ENCODE measurements at places on chromosomes 5 and 9.
A peak's percentile ranks its signal among the peaks of the same experiment; 100 is the strongest.

DNA sequence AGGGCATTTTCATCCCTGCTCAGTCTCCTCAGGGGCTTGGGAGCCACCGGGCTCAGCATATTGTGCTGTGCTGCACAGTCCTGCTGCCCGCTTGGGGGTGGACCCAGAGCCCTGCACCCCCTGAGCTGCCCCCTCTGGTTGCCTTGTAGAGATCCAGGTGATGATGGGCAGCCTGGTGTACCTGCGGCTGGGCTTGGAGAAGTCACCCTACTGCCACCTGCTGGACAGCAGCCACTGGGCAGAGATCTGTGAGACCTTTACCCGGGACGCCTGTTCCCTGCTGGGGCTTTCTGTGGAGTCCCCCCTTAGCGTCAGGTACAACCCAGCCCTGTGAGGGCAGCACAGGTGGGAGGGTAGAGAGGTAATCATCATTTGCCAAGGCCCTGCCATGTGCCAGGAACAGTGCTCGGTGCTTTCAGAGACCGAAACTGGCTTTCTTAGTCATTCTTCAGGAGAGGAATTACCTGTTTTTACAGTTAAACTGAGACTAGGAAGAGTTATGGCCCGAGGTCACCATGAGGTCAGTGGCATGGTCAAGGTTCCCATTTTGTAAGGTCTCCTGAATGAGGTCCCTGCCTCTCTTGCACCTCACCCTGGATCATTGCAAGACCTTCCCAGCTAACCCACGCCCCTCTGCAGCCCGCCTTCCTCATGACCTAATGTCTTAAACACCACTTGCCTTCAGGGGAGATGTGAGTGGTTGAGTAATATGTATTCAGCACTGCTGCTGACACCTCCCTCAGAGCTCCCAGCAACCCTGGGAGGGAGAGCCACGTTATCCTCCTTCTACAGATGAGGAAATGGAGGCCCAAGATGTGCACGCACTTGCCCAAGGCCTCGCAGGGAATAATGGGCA, 7.5 kb downstream of the NHP2 start:
- DNase-seq: peak; percentile 66

DNA sequence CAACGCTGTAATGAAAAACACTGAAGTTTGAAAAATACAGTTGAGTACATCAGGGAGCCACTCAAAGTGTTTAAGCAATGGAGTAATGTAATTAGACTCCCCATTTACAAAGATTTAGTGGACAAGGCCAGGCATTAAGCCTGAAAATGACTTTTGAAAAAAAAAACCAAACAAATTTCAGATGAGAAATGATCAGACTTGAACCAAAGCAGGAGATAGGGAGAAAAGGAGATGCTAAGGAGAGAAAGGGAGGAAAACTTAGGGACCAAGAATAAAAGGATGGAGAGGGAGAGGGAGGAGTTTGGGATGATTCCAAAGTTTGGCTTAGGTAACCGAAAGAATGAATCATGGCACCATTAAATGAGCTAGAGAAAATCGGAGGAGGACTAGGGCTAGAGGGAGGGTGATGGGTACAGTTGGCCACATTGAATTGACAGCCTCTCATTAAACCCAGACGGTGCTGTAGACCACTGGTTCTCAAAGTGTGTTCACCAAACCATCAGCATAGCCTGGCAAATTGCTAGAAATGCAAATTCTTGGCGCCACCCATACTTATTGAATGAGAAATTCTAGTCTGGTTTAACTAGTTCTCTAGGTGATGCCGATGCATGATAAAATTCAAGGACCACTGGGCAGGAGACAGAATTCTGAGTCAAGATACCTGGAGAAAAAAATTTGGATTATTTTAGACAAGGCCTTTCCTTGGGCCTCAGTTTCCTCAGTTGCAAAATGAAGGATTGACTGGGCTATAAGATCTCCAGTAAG, 6.2 kb upstream of the CPEB4 start:
- no peak for DNase-seq

GRCh38 chr5:162769019-162769418, 668.4 kb upstream of the CCNG1 start:
- no peak for DNase-seq

DNA sequence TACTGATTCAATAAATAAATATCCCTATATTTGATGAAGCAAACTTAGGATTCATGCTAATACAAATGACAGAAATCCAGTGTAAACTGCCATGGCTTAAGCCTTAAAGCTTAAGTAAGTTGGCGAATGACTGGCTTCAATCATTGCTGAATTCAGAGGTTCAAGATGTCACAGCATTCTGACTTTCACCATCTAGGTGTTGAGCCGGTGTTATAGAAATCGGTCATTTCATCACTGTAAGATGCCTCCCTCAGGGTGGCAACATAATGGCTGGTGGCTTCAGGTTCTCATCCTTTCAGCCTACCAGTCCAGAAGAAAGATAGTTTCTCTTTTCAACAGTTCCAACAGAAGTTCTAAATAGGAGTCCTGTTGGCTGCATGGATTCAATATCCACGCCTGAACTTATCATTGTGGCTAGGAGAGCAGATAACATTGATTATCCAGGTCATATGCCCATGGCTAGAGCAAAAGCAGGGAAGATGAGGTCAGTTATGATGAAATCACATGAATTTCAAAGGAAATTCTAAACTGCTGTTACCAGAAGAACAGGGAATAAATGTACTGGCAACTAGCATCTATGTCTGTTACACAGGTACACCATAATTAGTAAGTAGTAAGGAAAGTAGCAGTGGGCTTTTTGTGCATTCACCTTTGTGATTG, 364.3 kb downstream of the ARRDC3 start:
- no peak for DNase-seq

- DNase-seq: no peak
These were observed 78.3 kb upstream of the ANKRD55 start for GRCh38 chr5:56311306-56311905.

GRCh38 chr9:14627513-14627912, 65.7 kb downstream of the ZDHHC21 start:
- DNase-seq: peak; percentile 15

GRCh38 chr5:22938362-22938761, 85.2 kb upstream of the CDH12 start:
- no peak for DNase-seq

GRCh38 chr9:33349743-33350142, 52.6 kb downstream of the AQP7 start:
- no peak for DNase-seq

GRCh38 chr5:162801235-162801634, 636.2 kb upstream of the CCNG1 start:
- no peak for DNase-seq

GRCh38 chr9:98321269-98321668, 65.8 kb upstream of the TBC1D2 start:
- no peak for DNase-seq

GRCh38 chr5:173435447-173435846, 107.2 kb upstream of the STC2 start:
- DNase-seq: no peak

DNA sequence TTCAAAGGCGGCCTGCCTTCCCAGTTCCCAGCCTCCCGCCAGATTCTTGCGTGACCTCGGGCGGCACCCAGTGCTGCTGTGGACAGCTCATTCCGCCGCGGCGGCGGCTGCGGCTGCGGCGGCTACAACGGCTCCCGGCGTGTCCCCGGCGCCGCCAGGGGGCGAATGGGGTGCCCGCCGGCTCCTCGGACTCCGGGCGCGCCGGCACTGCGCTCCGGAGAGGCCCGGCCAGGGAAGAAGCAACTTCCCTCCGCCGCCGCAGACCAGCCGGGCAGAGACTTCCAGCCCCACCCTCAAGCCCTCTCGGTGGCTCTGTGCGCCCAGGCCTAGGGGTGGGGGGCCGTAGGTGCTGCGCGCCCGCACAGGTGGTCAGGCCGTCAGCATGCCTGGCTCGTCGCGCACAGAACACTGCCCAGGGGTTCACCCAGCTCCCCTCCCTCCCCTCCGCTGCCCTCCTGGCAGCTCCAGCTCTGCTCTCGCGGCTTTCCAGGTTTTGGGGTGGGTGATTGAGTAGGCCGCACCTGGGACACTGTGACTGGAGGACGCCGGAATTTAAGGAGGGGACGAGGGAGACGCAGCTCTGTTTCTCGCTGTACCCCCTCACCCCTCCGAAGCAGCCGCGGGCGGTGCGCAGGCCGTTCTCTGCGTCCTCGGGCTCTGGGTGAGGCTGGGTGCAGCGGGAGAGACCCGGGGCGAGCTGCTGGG, 20.2 kb downstream of the IGIP start:
- peak; percentile 12 for DNase-seq

DNA sequence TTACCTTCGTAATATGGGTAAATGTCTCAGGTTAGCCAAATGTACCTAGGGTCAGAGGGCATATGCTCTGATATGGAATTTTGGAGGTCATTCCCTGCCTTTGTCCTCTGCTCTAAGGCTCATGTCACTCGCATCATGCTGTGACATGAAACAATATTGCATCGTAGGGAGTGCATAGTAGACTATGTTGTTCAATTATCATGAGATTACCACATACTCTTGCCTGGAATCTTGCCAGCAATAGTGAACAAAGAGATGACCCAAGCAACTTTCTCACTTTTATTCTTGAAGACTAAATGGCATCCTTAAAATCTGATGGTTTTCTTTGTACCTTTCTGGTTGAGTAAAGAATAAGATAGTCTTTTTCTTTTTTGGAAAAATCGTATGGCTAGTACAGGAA, 27.6 kb downstream of the ZNF462 start:
- DNase-seq: no peak

DNA sequence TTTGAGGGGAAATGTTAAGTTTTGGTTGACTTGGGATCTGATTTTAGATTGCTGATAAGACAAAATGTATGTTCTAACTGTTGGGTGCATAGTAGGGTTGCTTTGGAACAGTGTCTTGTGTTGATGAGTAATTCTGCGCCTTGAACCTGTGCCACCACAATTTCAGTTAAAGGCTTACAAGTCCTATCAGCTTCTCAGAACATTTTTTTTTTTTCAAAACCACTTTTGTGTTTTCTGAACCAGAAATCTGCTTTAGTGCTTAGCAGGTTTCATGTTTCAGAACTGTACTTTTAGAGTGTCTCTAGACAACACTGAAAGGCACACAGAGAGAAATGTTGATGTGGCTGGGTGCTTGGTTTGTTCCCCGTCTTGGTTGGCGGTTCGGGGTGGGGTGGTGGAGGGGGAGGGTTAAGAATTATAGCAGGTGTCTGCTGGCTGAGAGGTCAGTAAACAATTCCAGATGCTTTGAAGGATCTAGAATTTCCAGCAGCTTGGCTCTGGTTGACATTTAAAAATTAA, 84.6 kb downstream of the ANKRD55 start:
- DNase-seq: no peak

GRCh38 chr5:16773991-16774390, 157.2 kb upstream of the RETREG1 start:
- DNase-seq: peak; percentile 61

Data from NCI-H146 (cell line).